Keratinocyte (primary cell): ENCODE measurements at places on chromosomes 5 and 9. TPM values are rescaled to one million over a fixed set of nuclear protein-coding genes. Genes with fewer than 3 reads are reported as not detected.

DNA sequence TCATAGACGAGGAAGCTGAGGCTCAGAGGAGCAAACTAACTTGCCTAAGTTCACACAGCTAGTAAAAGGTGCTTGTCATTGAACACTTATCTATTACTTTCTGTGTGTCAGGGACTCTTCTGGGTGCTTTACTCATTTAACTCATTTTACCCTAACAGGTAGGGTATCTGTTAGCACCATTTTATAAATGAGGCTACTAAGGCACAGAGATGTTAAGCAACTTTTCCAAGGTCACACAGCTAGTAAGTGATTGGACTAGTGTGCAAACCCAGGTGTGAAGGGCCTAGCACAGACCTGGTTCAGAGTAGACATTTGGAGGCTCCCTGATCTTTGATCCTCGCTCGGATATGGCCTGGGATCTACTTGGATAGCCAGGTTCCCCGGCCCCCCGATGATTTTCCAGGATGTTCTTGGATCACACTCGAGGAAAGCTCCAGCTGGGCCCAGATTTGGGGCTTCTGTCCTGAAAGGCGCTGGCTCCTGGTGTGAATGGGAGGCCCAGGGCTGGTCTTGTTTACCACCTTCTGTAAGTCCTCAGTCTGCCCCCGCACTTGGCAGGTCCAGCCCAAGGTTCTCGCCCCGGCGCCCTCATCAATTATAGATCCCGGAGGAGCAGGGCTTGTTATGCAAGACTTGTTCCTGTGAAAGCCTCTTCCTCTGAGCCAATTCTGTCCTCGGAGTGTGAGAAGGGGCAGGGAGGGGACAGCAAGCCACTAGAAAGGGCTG is 37.5 kb downstream of the GSN start:
- no peaks in the 10 kb centered on the region for H3K27me3 ChIP-seq
- peaks cover 47% of the 10 kb centered on the region for H3K36me3 ChIP-seq
- no peaks in the 10 kb centered on the region for H3K4me1 ChIP-seq
- H3K27ac ChIP-seq, result no peak overlapping the region
- no peak for DNase-seq

DNA sequence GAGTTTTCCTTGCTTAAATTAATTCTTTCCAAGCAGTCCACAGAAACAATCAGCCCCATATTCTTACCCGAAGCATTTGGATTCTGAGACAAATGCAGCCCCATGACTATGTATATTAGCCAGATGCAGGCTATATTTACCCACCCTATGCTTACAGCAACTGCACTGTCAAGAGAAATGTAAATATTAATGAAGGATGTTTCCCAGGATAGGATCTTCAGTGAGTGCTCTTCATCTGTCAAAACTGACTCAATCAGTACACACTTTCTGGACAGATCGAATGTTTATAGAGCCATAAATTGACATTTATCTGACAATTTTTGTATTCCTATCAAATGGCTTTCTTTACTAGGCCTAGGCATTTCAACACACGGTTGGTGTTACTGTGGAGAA is 725.3 kb upstream of the SEMA6A start:
- no peak overlapping the region for H3K4me3 ChIP-seq
- no peaks in the 10 kb centered on the region for H3K27me3 ChIP-seq

GRCh38 chr9:135224286-135224877 is 136.9 kb downstream of the OLFM1 start:
- H3K36me3 ChIP-seq, result no peaks in the 10 kb centered on the region
- no peak overlapping the region for H3K27ac ChIP-seq
- no peak for DNase-seq
- no peaks in the 10 kb centered on the region for H3K27me3 ChIP-seq
- no peak overlapping the region for H3K4me3 ChIP-seq

GRCh38 chr5:87393331-87393730 is 19.4 kb downstream of the CCNH start:
- H3K4me1 ChIP-seq, result peaks cover 14% of the 10 kb centered on the region
- no peak for DNase-seq
- no peaks in the 10 kb centered on the region for H3K27me3 ChIP-seq
- H3K27ac ChIP-seq, result peak overlapping the region; percentile 62

GRCh38 chr9:122197882-122198281 is 30.9 kb downstream of the LHX6 start:
- H3K36me3 ChIP-seq, result no peaks in the 10 kb centered on the region
- no peak overlapping the region for H3K27ac ChIP-seq
- H3K27me3 ChIP-seq, result peaks cover 15% of the 10 kb centered on the region
- no peak overlapping the region for H3K4me3 ChIP-seq
- no peak for DNase-seq

- DNase-seq, result no peak
- peaks cover 32% of the 10 kb centered on the region for H3K27me3 ChIP-seq
- peak within 1 kb of the TSS; percentile 20 for H3K4me3 ChIP-seq
These were observed at the start of gene SPOCK1 for GRCh38 chr5:137498736-137499505. Gene SPOCK1, minus strand, starts transcription at chr5:137499326.

DNA sequence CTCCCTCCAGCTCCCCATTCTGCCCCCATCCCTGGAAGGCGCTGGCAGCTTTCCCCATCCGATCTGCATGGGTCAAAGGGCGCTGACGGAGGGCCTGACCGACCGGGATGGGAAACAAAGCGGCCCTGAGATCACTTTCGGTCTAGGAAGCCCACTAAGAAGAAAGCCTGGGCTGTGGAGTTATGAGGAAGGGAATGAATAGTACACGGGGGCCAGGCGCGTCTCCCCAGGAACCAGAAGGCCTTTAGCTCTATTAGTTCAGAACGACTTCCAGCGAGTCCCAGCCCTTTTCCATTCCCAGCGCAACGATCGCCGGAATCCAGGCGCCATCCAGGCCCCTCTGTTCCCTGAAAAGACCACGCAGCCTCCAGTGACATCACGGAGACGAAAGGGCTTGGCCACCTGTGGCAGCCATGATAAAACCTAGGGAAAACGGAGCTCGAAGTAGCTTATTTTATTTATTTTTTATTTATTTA is 70.1 kb upstream of the CCDC180 start:
- no peaks in the 10 kb centered on the region for H3K27me3 ChIP-seq
- no peak for DNase-seq
- H3K27ac ChIP-seq, result no peak overlapping the region
- H3K4me3 ChIP-seq, result peak overlapping the region; percentile 7
- H3K36me3 ChIP-seq, result no peaks in the 10 kb centered on the region

GRCh38 chr9:127093319-127094020 is 29.0 kb downstream of the ANGPTL2 start:
- H3K27ac ChIP-seq, result no peak overlapping the region
- no peaks in the 10 kb centered on the region for H3K4me1 ChIP-seq
- H3K36me3 ChIP-seq, result no peaks in the 10 kb centered on the region
- H3K27me3 ChIP-seq, result peaks cover 14% of the 10 kb centered on the region
- no peak overlapping the region for H3K4me3 ChIP-seq

- H3K4me3 ChIP-seq, result no peak overlapping the region
- H3K27me3 ChIP-seq, result no peaks in the 10 kb centered on the region
- no peak for DNase-seq
- peaks cover 15% of the 10 kb centered on the region for H3K4me1 ChIP-seq
- H3K27ac ChIP-seq, result no peak overlapping the region
These were observed 128.0 kb upstream of the ABCA1 start for GRCh38 chr9:105055917-105056316.

DNA sequence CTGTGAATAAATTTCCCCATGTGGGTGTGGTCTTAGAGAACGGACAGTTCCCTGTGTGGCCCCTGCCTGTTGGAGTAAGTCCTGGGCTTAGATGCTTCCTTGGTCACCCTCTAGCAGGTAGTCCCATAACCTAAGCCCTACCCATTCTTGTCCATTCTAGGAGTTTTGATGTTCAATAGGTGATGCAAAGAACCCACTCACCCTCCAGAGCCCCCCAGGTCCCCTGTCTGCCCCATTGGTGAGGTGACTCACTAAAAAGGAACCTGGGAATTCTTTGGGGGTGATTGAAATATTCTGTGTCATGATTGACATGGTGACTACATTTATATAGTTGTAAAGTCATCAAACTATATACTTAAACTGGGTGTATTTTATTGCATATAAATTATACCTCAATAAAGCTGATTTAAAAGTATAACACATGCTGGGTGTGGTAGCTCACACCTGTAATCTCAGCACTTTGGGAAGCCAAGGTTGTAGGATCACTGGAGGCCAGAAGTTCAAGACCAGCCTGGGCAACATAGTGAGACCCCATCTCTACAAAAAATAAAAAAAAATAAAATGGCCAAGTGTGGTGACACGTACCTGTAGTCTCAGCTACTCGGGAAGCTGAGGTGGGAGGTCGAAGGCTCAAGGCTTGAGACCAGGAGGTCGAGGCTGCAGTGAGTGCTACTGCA is 20.8 kb upstream of the GTF3C5 start:
- no peaks in the 10 kb centered on the region for H3K36me3 ChIP-seq
- DNase-seq, result no peak
- no peaks in the 10 kb centered on the region for H3K4me1 ChIP-seq
- H3K27me3 ChIP-seq, result peaks cover 9% of the 10 kb centered on the region
- no peak overlapping the region for H3K27ac ChIP-seq

DNA sequence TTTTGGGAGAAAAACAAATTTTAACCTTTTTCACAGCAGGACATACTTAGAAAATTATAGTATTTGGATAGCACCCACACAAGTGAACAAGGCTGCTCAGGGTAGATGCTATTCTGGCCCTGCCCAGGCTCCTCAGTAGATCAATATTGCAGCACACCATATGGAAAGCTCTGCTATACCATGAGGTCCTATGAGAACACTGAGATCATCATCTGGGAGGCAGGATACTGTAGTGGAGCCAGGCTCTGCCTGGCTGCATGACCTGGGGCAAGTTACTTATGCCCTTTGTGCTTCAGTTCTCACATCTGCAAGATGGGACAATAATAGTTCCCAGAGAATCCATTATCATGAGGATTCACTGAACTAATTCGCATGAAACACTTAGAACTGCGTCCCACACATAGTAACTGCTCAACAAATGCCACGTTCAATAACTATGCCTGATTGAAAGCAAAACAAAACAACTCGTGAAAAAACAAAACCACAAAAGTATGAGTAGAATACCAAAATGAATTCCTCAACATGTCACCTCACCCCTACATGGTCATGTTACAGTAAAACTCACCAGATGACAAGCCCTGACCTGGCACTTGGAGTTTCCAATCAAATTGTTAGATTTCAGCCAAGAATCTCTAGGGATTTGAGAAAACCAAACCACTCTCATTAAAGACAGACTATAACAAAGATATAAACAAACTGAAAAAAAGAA is 31.9 kb downstream of the ARSB start:
- peaks cover 9% of the 10 kb centered on the region for H3K4me1 ChIP-seq
- H3K27me3 ChIP-seq, result no peaks in the 10 kb centered on the region
- no peak overlapping the region for H3K27ac ChIP-seq
- no peak overlapping the region for H3K4me3 ChIP-seq
- peak; percentile 17 for DNase-seq

- no peak overlapping the region for H3K4me3 ChIP-seq
- H3K27ac ChIP-seq, result no peak overlapping the region
- H3K36me3 ChIP-seq, result peaks cover 25% of the 10 kb centered on the region
- H3K27me3 ChIP-seq, result no peaks in the 10 kb centered on the region
- DNase-seq, result no peak
These were observed 181.1 kb upstream of the WWC1 start for GRCh38 chr5:168110384-168110783.

GRCh38 chr9:69199769-69200470 is 25.8 kb downstream of the TJP2 start:
- DNase-seq, result no peak
- H3K27me3 ChIP-seq, result no peaks in the 10 kb centered on the region
- peaks cover 3% of the 10 kb centered on the region for H3K36me3 ChIP-seq
- H3K4me3 ChIP-seq, result no peak overlapping the region
- peak overlapping the region; percentile 32 for H3K27ac ChIP-seq

DNA sequence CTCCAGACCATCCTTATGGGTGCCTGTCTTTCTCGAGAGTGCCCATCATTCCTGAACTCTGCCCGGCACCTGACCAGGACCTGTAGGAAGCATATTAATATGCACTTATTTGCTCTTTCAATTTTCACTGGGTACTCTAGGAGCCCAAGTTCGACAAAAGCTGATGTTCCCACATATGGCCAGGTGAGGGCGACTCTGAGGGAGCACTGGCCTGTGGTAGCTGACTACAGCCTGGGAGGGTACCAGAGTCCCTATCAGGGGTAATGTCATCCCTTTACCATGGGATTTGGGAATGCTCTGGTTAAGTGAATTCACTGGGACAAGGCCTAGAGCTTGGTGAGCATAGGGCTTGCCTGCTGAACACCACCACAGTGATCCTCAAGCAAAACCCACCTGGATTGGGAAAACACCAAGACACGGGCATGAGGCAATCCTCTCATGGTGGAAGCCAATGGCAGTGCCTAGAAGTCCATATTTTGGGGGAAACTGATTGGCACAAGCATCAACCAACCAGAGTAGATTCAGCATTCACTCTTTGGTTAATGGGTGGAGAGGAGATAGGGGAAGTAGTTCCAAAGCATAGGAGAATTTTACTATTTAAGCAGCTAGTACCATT is 112.2 kb downstream of the MTX3 start:
- H3K27ac ChIP-seq, result no peak overlapping the region
- no peaks in the 10 kb centered on the region for H3K4me1 ChIP-seq
- no peak overlapping the region for H3K4me3 ChIP-seq
- DNase-seq, result no peak
- H3K36me3 ChIP-seq, result no peaks in the 10 kb centered on the region

DNA sequence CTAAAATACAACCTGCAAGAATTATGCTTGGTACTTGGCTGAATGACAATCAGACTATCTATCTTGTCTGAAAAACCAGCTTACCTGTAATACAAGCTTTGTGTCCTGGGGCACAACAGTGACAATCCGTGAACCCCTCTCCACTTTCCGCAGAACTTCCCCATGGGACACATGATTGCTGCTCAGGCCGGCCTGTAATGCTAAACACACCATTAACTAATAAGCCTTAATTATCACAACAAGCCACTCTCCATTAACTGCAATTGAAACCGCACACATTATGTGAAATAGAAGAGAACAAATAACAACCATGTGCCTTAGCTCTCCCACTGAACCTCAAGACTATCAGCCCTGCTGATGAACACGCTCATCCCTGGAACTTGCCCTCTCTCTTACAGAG is 33.7 kb downstream of the ELP1 start:
- peaks cover 25% of the 10 kb centered on the region for H3K36me3 ChIP-seq
- no peak for DNase-seq
- H3K27me3 ChIP-seq, result no peaks in the 10 kb centered on the region
- no peak overlapping the region for H3K4me3 ChIP-seq
- H3K4me1 ChIP-seq, result no peaks in the 10 kb centered on the region
- no peak overlapping the region for H3K27ac ChIP-seq

- H3K4me3 ChIP-seq, result no peak overlapping the region
- H3K27me3 ChIP-seq, result no peaks in the 10 kb centered on the region
- H3K36me3 ChIP-seq, result peaks cover 13% of the 10 kb centered on the region
- no peak for DNase-seq
These were observed 37.5 kb downstream of the MTREX start for GRCh38 chr5:55345327-55345726.

- H3K36me3 ChIP-seq, result peaks cover 9% of the 10 kb centered on the region
- H3K4me3 ChIP-seq, result peak overlapping the region; percentile 84
- H3K27ac ChIP-seq, result peak overlapping the region; percentile 62
- peaks cover 30% of the 10 kb centered on the region for H3K4me1 ChIP-seq
- no peak for DNase-seq
These were observed 1.1 kb downstream of the WDR5 start for GRCh38 chr9:134136996-134137299.

GRCh38 chr5:50922942-50923767 is 256.7 kb downstream of the PARP8 start:
- no peak overlapping the region for H3K4me3 ChIP-seq
- DNase-seq, result no peak
- no peaks in the 10 kb centered on the region for H3K4me1 ChIP-seq
- no peaks in the 10 kb centered on the region for H3K27me3 ChIP-seq

PCDHGC5 gene
- polyA plus RNA-seq, result 0.77 to 1.6 TPM (median 1.5 TPM) in 3 replicates

CBY3 gene
- not detected in 3 replicates for polyA plus RNA-seq

MARVELD2 gene
- 16.7 to 20.2 TPM (median 17.6 TPM) in 3 replicates for polyA plus RNA-seq

ZNF354B gene
- 6.4 to 10.2 TPM (median 8.6 TPM) in 3 replicates for polyA plus RNA-seq

ST6GALNAC4 gene
- 5.8 to 10.8 TPM (median 8.9 TPM) in 3 replicates for polyA plus RNA-seq

SPIN1 gene
- polyA plus RNA-seq, result 47.3 to 68.8 TPM (median 61.2 TPM) in 3 replicates

LHX3 gene
- not detected in 3 replicates for polyA plus RNA-seq
